ENCODE measurements at places on chromosomes 1 and 21.
A peak's percentile ranks its signal among the peaks of the same experiment; 100 is the strongest.

DNA sequence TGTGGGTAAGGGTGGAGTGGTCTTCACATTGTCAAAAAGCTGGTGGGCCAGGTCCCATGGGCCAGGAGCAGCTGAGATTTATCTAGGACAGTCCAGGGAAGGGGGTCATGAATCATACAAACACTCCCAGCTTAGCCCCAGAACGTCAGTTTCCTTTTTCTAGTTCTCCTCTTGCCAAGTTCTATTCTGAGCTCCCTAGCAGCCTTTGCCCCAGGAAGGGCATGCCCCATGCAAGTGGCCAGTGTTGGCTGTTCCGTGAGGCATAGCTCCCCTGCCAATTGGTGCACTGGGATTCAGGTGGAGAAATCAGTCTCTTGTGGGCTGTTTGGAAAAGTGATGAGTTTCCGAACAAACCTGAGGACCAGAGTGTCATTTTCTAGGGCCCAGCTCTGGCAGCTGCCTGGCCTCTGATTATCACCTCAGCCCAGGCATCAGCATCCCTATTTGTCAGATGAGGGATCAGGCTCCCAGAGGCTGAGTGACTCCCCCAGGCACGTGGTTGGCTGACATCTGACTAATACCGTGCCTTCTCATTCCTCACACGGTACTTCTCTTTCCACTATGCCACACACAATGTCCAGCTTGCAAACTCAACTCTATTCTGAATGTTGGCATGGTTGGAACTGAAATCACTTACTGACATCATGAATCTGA lies 14.2 kb upstream of the MYOM3 start:
- no peak for DNase-seq

DNA sequence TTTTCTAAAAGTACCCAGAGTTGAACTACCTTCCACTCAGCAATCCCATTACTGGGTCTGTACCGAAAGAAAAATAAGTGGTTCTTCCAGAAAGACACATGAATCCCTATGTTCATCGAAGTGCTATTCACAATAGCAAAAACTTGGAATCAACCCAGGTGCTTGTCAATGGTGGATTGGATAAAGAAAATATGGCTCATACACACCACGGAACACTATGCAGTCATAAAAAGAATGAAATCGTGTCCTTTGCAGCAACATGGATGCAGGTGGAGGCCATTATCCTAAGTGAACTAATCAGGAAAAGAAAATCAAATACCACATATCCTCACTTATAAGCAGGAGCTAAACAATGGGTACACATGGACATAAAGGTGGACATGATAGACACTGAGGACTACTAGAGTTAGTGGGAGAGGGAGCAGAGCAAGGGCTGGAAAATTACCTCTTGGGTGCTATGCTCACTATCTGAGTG lies 32.9 kb upstream of the JUN start:
- no peak for DNase-seq

DNA sequence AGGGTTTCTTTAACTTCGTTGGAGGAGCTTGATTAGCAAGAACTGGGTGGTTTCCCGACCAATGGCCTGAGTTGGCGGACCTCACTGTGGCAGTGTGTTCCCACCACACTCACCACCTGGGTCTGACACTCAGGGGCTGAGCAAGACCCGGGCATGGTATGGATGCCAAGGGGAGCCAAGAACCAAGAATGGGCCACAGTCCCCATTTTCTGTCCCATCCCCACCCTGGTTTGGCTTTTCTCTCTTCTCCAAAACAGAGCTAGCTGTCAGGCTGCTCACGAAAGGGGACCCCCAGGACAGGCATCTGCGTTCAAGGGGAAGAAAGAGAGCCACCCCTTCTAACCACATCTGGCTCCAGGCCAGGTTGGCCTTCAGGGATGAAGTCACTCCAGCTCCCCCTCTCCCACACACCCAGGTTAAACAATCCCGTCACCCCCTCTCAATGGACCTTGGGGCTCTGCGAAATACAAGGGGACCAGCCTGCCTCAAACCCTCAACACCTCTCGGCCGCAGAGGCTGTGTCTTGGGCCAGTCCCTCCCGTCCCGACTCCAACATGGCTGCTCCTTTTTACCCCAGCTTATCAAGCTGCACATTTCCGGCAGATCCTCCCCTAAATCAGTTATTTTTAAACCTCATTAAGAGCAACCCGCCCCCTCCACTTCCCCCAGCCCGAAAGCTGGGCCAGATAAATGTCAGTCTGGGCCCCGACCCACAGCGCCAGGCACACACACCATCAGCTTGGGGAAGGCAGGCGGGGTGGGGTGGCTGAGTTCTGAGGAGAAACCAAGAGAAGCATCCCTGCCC lies 3.4 kb downstream of the TAGLN2 start:
- DNase-seq: peak; percentile 79

DNA sequence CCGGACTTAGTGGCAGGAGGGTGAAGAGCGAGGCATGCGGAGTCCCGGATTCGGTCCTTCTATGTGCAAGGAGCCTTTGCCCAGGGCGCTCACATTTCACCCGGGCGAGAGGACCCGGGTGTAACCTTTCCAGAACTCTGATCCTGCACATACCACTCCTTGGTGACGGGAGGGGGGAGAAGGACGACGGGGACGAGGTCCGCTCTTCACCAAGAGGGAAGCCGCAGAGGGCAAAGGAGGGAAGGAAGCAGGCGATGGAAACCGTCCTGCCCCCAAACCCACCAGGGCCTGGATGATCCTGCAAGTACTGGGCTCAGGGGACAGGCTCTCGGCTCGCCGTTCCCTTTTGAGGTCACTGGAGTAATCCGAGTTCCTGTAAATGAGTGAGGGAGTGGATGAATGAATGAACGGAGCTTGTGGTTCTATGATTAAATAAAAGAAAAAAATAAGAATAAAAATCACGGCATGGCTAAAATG lies 993 bp downstream of the SYPL2 start:
- DNase-seq: no peak

DNA sequence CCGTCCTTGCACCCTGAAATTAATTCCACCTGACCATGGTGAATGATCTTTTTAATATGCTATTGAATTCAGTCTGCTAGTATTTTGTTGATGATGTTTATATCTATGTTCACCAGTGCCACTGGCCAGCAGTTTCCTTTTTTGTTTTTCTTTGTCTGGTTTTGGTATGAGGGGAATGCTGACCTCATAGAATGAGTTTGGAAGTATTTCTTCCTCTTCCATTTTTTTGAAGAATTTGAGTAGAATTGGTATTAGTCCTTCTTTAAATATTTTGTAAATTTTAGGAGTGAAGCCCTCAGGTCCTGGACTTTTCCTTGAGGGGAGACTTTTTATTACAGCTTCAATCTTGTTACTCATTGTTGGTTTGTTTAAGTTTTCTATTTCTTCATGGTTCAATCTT lies 231.6 kb downstream of the MRPL39 start:
- DNase-seq: no peak

DNA sequence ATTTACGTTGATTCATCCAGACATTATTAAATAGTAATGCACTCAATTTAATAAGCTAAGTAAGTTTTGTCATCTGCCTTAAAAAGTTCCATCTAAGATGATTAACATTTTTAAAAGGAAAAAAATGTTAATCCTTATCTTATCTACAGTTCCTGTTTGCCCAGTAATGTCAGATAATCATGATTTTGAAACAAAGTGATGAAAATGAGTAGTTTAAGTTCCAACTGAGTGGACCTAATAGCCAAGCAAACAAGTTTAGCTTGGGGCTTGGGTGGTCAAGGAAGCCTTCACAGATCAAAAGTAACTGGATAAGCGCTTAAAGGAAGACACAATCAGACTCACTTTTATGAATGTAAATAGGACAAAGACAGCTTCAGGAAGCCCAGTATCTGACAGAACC lies 40.5 kb upstream of the JAK1 start:
- DNase-seq: no peak

DNA sequence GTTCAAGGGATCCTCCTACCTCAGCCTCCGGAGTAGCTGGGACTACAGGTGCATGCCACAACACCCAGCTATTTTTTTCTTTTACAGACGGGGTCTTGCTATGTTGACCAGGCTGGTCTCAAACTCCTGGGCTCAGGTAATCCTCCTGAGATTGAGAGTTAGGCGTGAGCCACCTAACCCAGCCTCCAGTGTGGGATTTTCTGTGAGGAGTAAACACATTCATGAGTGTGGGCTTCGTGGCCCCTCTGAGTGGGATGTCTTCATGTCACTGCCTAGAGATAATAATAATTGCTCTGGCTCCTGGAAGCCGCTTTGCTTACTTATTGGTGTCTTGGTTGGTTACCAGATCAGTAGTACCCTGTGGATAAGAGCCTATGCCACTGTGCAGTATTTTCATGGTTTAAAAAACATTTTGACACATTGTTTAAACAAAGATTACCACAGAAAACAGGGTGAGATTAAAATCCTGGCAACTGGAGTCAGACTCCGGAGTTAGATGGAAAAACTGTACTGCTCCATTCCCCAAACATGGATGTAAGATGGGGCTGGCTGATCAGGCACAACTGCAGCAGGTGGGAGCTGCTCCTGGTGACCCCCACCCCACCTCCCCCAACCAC lies 159.1 kb upstream of the RAB4A start:
- DNase-seq: no peak

DNA sequence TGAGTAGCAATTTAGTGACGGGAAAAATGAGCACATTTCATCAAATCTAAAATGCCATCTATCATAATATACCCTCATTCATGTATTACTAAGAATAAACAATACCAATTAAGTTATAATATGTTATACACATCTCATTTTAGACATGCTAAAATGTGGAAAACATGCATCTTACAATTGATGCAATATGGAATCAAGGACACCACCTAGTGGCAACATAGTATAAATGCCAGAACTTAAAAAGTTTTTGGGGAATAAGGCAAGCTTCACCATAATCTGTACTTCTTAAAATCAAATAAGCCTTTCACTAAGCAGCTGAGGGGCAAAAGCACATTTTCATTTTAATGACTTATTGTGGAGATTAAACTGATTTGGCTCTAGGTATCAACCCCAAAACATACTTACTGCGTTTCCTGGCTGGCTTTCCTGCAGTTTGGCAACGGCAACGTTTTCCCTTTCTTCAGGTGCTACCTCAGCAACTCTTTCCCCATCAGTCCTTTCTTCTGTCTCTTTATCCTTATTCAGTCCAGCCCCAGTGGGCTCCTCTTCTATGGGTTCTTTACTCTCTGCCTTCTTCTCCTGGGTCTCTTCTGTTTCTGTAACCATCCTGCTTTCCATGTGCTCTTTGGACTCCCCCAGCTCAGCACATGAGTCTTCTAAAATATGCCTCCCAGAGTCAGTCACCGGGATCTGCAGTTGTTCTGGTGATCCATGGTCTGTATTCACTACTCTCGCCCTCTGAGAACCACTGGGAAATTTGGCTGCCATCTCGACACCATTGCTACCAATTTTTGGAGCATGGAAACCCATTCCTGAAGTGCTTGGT lies 11.4 kb downstream of the SDE2 start:
- peak; percentile 60 for DNase-seq

DNA sequence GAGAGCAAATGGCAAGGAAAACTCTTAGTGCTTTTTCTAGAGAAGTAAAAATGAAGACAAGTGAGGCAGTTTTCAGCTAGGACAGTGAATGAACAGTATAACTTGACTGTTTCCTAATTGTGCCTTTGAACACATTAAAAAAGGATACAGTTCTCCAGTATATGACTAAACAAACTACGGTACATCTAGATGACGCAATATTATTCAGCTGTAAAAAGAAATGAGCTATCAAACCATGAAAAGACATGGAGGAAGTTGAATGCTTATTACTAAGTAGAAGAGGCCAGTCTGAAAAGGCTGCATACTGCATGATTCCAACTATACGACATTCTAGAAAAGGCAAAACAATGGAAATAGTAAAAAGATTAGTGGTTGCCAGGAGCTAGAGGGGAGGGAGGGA lies 206.3 kb downstream of the SIPA1L2 start:
- DNase-seq: no peak

- DNase-seq: peak; percentile 21
These were observed 21.4 kb downstream of the SEC16B start for GRCh38 chr1:177948336-177948972.

DNA sequence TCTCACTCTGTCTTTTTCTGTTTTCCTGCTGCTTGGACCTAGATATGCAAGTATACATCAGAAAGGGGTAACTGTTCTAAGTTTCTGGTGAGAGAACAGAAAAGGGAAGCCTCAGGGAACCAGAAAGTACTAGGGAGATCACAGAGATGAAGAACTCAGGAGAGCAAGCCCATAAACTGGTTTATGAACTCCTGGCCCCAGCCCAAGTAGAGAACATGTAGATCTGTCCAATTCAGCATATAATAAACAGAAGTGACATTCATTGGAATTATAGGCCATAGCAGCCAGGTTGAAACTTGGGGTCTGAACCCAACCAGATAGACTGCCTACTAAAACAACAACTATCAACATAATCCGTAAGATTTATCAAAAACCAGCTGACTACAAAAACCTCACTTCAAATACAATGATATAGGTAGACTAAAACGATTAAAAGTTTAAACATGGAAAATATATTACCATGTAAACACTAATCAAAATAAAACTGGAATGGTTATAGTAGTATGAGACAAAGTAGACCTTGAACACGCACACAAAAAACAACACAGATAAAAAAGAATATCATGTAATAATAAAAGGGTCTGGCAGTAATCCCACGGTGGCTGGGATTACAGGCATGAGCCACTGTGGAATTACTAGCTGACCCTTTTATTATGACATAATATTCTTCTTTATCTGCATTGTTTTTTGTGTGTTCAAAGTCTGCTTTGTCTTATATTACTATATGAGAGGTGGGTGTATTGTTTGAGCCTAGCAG lies 65.0 kb downstream of the ZSWIM5 start:
- no peak for DNase-seq

DNA sequence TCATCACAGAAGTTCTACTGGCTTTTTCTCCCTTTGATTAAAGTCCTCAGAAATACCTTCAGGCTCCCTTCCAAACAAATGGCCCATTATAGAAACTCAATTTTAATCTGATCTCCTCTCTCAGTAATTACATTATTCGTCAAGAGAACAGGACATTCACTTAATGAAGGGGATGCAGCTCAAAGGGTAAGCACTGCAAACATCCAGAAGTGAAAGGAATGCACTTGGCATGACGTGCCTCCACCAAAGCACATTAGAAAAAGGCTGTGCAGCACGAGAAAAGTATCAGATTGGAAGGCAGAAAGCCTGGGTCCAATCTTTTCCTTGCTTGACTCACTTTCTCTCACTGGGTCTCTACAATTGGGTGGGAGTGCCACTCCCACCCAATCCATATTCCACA lies 222.6 kb upstream of the BEND5 start:
- DNase-seq: no peak

DNA sequence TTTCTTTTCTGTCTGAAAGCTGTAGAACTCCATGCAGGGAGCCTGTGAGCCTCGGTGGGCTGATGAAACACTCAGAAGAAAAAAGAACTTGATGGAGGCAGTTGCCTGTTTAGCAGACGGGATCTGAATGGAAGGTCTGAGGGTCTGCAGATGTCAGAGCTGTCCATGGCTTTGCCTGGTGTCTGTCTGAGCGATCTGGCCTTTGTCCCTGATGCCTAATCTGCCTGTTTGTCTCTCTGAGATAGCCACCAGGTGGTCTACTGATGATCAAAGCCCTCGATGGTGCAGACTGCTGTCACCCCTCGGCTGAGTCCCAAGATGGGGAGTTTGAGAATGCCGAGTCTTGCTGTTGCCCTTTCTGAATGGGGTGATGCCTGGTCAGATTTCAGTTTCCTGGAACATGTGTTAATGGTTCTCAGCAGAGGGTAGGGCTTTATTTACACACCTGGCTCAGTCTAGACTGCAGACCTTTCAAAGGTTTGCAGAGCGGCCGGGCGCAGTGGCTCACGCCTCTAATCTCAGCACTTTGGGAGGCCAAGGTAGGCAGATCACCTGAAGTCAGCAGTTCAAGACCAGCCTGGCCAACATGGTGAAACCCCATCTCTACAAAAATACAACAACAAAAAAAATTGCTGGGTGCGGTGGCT lies 90.4 kb downstream of the KIF26B start:
- DNase-seq: no peak
